ENCODE measurements at places on chromosomes 4 and X.

- DNase-seq = no peak
Observed at GRCh38 chr4:14151101-14151500, 523.6 kb upstream of the BOD1L1 start.

GRCh38 chr4:107850438-107850837, 25.7 kb downstream of the SGMS2 start:
- DNase-seq = no peak

- no peak for DNase-seq
Observed at GRCh38 chr4:151865312-151865711, 104.5 kb upstream of the GATB start.

- DNase-seq = no peak
Observed at GRCh38 chrX:28099166-28099565, 117.9 kb upstream of the DCAF8L1 start.

GRCh38 chr4:139920486-139921002, 233.4 kb downstream of the MAML3 start:
- no peak for DNase-seq

DNA sequence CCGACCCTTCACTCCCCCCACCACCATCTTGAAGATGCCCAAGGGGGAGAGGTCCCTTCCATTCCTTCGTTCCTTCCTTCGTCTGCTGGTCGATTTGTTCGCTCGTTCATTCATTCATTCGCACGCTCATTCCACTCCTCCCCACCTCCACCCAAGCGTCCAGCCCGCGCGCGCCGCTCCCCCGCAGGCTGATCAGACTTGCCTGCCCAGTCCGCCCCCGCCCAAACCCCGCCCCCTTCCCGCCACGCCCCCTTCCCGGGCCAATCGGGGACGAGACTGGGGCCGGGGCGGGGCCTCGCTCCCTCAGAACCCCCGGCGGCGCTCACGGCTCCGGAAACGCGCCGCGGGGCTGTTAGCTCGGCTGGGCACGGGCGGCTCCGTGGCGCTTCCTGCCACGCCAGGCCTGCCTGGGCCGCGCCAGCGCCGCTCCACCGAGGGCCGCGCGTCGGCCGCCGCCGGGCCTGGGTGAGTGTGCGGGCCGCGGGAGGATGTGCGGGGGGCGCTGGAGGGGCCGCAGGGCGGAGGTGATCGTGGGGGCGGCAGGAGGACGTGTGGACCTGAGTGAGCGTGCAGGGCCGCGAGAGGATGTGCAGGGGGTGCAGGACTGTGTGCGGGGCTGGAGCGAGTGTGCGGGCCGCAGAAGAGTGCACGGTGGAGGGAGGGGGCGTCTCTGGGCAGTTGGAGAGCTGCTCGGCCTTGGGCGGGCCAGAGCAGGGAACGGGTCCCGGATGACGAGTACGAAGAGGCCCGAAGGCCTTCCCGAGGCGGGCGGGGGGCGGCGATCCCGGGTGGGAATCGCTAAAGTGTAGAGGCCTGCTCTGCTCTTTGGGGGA, at the start of gene ZNF275:
Gene ZNF275 (plus strand): TSS at position 333 of the 833 bp plus-strand sequence. CDS start 2,527 bp downstream, outside the sequence.
- DNase-seq = peak; percentile 53

DNA sequence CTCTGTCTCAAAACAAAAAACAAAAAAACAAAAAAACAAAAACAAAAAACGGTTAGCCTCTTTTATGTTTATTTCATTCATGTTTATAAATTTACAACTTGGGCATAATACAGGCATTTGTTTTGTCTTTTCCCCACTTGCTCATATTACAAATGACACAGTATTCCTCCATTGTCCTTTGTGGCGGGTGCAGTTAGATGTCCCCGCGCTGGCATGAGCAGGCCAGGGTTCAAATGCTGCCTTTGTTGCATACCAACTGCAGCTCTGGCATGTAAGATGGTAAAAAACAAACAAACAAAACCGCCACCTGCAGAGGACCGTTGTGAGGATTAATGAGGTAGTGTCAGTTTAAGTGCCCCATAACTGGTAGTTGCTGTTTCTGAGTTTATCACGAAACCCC, 16.1 kb upstream of the HPF1 start:
- DNase-seq = no peak

GRCh38 chr4:109368661-109369060, 65.0 kb upstream of the SEC24B start:
- DNase-seq = no peak

DNA sequence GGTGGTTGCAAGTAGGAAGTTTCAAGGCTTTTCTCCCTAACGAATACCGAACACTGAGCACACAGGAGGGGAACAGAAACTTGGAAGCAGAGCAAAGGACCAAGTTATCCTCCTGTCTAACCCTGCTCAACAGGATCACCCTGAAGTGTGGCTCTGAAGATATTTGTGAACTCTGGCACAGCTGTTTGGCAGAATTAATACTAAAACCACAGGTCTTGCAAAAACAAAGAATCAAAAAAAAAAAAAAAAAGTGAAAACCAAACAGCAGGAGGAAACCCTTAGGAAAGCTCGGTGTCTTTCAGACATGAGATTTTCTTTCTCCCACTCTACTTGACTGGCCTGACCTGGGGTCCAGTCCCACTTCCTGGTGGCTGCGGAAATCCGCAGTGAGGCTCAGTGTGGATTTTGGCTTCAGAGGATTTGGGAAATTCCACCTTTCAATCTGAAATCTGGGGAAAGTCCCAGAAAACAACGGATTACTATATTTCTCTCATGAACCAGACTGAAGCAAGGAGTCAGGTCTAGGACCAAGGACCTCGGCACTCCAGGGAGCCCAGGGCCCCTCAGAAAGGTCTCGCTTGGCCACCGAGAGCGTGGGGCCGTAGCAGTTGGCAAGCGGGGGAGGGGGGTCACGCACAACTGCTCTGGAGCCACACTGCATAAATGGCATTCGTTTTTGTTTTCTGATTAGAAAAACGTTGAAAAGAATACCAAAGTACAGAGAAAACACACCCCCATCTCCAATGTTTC, 867 bp downstream of the TIFA start:
- DNase-seq = no peak

GRCh38 chrX:72399816-72400215, 94.1 kb upstream of the CITED1 start:
- DNase-seq = no peak

- DNase-seq = no peak
Observed at GRCh38 chr4:120034913-120035312, 31.7 kb downstream of the MAD2L1 start.

GRCh38 chr4:34619531-34620162, 1624.7 kb downstream of the ARAP2 start:
- no peak for DNase-seq

DNA sequence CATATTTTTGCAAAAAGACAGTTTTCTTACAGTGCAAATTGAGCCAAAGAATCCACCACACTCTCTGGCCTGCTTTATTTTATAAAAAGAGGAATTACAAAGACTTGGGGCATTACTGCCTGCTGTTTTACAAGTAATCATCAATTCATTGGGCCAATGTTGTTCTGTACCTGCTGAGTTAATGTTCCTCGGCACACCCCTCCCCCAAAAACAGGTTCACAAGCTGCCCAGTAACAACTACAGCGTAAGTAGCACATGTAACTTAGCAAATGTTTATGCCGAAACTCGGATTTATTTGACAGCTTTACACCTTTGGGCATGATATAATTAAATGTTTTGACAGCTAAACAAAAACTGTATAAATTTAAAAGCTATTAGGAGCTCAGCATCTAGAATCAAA, 214.6 kb upstream of the MAB21L2 start:
- DNase-seq = no peak

DNA sequence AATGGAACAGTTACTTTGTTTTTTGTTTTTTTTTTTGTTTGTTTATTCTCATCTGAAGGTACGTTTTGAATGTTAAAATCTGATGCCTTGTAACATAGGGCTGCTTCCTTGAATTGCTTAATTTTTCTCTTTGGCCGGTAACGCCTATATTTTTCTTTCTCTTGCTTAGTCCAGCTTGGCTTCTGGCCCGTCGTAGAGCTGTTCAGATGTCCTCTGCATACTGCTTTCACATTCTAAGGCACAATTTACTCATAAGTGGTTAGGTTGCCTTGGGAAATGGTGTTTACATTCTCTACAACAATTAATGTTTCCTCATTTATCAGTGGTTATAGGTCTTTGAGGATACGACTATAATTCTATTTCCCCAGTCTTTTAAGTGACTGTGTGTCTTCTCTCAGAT, 7.9 kb downstream of the NONO start:
- no peak for DNase-seq

DNA sequence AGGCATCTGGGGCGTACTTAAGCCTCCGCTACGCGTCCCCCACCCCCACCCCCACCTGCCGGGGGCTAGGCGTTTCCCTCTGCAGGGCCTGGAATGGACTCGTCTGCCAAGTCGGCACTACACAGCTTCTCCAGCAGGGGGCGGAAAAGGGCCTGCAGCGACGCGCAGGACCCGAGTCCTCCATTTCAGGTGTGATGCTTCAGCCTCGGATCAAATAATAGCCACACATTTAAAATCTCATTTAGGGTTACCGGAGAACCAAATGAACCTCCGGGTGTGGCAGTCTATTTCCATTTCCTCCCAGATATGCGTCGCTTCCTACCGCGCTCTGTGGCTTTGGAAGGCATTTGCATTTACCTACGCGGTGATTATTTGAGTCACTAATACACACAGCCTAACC, 2.9 kb downstream of the PAK3 start:
- peak; percentile 26 for DNase-seq

DNA sequence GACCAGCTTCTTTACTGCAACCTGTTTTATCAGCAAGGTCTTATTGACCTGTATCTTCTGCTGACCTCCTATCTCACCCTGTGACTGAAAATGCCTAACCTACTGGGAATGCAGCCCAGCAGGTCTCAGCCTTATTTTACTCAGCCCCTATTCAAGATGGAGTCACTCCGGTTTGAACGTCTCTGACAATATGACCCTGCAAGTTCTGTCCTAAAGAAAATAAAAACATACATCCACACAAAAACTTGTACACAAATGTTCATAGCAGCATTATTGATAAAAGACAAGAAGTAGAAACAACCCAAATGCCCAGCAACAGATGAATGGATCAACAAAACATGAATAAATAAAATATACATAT, 59.5 kb upstream of the FAM9C start:
- DNase-seq = no peak
